MCF 10A (cell line): ENCODE measurements at places on chromosomes 11 and 22.

DNA sequence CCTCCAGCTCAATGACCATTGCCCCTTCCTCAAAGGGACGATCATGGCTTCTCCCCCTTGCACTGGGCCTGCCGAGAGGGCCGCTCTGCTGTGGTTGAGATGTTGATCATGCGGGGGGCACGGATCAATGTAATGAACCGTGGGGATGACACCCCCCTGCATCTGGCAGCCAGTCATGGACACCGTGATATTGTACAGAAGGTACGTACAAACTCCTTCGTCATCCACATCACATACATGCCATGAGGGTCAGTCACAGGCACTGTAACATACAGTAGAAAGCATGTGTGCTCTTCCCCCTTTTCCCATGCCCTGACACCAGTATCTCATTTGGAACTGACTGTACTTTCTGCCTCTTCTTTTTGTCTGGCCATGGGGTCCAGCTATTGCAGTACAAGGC lies 4.0 kb downstream of the TAF10 start:
- peaks cover 22% of the 10 kb centered on the region for H3K4me1 ChIP-seq
- no peaks in the 10 kb centered on the region for H3K27me3 ChIP-seq

DNA sequence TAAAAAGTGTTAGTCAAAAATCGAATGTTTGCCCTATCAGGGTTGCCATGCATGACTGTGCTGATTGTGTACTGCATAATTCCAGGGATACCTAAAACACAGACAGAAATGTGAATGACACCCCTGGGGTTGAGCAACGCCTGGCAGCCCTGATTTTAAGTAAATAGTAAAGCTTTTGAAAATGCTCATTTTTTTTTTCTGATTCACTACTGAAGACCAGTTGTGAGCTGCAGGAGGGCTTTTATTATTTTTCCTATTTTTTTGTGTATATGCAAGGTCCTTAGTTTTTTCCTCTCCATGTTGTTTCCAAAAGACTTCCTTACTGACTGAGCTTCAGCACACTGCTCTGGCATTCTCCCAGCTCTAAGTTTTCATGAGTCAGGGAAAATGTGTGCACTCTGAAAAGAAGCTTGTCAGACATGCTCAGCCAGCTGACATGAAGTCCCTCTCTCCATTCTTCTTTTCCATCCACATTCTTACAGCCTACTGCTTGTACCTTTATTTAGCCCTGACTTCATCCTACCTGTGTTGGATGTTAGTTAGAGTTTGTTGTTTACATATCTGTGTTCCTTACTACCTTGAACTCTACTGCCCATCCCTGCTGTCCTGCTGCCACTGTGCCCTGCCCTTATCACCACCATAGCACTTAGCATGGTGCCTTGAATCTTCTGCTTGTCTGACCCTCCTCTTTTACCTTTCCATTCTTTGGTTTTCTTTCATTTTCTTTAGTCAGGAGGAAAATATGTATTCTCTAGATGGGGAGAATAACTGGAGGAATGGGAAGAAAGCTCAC lies 79.5 kb downstream of the HORMAD2 start:
- no peak overlapping the region for H3K4me3 ChIP-seq
- peaks cover 8% of the 10 kb centered on the region for H3K4me1 ChIP-seq
- no peaks in the 10 kb centered on the region for H3K27me3 ChIP-seq
- DNase-seq, result peak; percentile 65

- H3K36me3 ChIP-seq, result peaks cover 9% of the 10 kb centered on the region
- H3K27ac ChIP-seq, result no peak overlapping the region
- no peak overlapping the region for H3K4me3 ChIP-seq
- H3K27me3 ChIP-seq, result no peaks in the 10 kb centered on the region
Observed at GRCh38 chr22:46609724-46610201, 10.4 kb upstream of the GRAMD4 start.

- no peaks in the 10 kb centered on the region for H3K27me3 ChIP-seq
- H3K4me3 ChIP-seq, result peak overlapping the region; percentile 61
- no peak for DNase-seq
- no peak overlapping the region for H3K27ac ChIP-seq
Observed at GRCh38 chr11:61588728-61589191, 7.9 kb upstream of the SYT7 start.

DNA sequence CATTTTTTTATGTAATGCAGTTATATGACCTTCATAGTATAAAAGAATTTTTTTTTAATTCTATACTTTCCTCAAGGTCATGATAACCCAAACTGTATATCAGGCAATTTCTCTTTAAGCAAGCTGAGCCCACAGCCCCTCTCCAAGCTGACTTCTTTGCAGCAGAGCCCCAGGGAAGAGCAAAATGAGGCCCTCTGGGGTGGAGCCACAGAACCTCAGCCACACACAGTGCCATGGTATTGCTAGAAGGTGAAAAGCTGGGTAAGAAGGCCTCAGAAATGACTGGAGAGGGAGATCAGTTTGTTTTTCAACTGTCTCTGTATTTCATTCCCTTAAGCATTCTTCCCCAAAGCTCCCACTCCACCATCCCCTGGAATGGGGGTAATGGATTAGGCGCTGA lies 108.8 kb downstream of the PLEKHA7 start:
- no peak overlapping the region for H3K4me3 ChIP-seq
- H3K27me3 ChIP-seq, result no peaks in the 10 kb centered on the region
- no peak for DNase-seq
- no peak overlapping the region for H3K27ac ChIP-seq

GRCh38 chr11:116445108-116446047 lies 327.4 kb downstream of the BUD13 start:
- H3K4me3 ChIP-seq, result no peak overlapping the region
- H3K27ac ChIP-seq, result no peak overlapping the region
- H3K4me1 ChIP-seq, result no peaks in the 10 kb centered on the region
- no peaks in the 10 kb centered on the region for H3K36me3 ChIP-seq

DNA sequence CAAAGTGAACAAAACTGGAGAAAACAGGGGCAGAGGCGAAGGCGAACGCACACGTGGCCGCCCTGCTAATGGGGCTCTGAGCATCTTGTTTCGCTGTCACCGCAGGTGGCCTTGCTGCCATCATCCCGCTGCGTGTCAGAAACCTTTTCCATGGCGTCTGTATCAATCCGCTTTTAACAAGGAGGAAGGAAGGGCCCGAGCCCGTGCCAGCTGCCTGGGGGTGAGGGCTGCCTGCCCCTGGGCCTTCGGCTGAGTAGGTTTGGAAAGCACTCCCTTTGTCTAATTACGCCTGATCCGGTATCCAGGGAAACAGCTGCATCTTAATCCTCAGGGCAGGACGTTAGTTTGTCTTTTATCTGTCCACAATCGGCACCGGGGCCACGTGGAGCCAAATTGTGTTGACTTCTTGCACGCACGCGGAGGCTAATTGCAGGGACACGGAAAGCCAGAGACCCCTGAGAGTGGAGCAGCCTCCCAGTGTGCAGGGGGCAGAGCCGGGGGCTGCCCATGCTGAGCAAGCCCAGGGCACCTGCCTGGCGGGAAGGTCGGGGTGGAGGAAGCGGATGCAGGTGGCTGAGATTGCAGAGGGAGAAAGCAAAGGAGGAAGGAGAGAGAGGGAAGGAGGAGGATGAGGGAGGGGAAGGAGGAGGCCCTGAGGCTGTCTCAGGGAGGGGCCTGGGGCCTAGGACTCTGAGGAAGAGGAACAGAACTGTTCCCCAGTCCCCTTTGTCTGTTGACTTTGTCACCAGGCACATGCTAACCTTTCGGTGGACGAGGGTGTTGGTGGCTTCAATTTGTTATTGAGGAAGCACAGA lies 19.2 kb upstream of the TH start:
- H3K27ac ChIP-seq, result no peak overlapping the region
- no peak overlapping the region for H3K4me3 ChIP-seq
- H3K27me3 ChIP-seq, result peaks cover 3% of the 10 kb centered on the region
- no peak for DNase-seq
- no peaks in the 10 kb centered on the region for H3K36me3 ChIP-seq
